ENCODE measurements at places on chromosomes 4 and X.

DNA sequence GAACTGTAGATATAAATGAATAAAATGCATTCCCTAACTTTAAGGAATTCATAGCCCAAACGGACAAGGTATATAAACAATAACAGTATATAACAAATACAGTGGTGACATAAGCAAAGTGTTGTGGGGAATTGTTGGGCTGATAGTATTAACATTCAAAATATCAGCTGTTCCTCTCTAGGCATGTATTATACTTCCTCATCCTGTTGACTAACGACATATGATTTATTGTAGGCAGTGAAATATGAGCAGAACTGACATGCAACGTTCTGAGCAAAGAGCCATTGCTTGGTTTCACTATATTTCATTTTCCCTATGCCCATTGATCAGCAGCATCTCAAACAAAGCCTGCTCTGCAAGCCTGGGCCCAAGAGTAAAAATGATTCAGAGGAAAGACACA lies 143.9 kb downstream of the PTCHD1 start:
- DNase-seq: no peak

DNA sequence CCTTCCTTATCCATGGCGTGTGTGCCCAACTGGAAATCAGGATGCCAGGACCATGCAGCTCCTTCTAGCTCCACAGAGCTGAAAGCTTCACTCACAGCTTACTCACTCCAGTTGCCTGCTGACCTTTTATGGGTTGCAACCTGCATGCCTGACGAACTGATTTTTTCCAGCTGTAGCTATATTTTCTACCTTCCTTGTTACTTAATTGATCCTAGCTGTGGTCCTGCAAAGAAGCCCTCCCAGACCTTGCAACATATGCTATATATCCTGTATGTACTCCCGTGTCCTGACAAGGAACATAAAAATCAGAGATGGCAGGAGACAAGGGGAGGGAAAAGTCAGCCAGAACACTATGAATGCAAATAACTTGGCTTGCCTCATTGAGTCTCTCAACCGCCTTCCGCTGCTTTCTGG lies 135.3 kb upstream of the LDB2 start:
- DNase-seq: no peak

DNA sequence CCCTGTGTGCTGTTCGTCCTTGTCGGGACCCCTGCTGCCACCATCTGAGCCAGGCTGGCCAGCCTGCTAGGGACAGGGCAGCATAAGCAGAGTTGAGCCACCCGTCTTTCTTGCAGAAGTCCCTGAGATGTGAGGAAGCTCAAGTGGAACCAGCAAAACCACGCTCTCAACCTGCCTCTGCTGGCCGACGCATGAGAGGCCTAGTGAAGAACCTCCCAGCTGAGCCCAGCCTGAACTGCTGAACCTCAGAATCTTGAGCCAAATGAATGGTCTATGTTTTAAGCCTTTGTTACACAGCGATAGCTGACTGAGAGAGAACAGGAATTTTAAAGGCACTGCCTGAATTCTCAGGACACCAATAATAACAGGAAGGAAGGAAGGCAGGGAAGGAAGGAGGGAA lies 98.9 kb upstream of the ADRA2C start:
- no peak for DNase-seq

DNA sequence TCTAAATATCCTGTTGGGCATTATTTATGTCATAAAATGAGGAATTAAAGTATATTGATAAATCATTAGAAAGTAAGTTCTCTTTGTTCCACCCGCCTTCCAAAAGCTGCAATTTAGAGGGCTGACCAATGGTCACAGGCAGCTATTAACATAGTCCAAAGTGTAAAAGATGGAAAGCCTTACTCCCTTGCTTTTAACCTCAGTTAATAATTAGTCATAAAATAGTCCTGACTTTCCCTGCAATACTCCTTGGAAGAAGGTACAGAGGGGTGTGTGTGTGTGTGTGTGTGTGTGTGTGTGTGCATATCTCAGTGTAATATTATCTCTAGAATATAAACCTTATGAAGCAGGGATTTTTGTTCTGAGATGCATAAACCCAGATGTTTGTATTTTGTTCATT lies 275.4 kb downstream of the FAT4 start:
- no peak for DNase-seq

DNA sequence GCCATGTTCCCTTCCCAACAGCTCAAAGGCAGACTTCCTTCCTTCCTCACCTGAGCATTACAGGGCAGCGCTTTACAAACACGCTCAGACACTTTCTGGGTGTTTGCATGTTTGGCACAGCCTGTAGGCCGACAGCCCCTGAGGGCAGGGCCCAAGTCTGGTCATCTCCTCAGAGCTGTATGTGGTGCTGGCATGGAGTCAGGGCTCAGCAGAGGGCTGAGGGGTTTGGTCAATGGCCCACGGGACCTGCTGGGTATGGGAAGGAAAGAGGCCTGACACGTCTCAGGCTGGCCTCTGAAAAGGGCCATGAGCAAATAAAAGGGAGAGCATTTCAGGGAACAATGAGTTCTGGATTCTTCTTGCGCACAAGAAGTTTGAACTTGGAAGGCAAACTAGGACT lies 73.8 kb upstream of the MAP3K15 start:
- DNase-seq: no peak

Measured in glutamatergic neuron (in vitro differentiated cells).